ENCODE measurements at places on chromosomes 16 and 17.

GRCh38 chr16:16108759-16109158 lies 114.5 kb downstream of the ABCC6 start:
- no peak for DNase-seq

GRCh38 chr17:57240648-57241047 lies 15.7 kb upstream of the MSI2 start:
- DNase-seq = no peak

- no peak for DNase-seq
These were observed 28.5 kb downstream of the MXRA7 start for GRCh38 chr17:76682296-76682695.

DNA sequence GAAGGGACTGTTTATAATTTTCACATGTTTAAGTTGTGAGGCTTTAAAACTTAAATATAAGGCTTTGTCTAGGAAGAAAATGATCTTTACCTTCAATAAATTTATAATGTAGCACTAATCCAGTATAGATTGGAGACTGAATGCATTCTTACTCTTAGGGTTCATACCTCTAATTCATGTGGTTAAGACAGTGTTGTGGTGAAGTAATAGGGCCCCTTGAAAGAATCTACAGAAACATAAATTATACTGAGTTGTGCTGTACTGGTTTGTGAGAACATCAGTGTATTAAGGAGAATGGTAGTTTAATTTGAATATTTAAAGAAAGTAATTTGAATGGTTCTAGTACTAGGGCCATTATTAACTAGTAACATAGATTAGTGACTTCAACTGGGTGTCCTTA lies 13.7 kb downstream of the HAPSTR1 start:
- no peak for DNase-seq

Measured in activated T-helper 1 cell treated with anti-CD3 and anti-CD28 coated beads, Interleukin-2, amount 50 U/mL, for 16 hours (primary cell).